Thoracic aorta (tissue), 2 donors: ENCODE measurements at places on chromosomes 5 and 9. TPM values are rescaled to one million over a fixed set of nuclear protein-coding genes. Genes with fewer than 3 reads are reported as not detected.

The NOP16 gene
- 12.6 TPM for total RNA-seq

The CD74 gene
- 1,048 TPM for total RNA-seq

The TRPM3 gene
- total RNA-seq: 5.0 TPM

The PCDHGA4 gene
- 11.4 TPM for total RNA-seq

- no peak overlapping the region for H3K27ac ChIP-seq
- H3K27me3 ChIP-seq: no peaks in the 10 kb centered on the region
- no peaks in the 10 kb centered on the region for H3K36me3 ChIP-seq
- H3K4me3 ChIP-seq: no peak overlapping the region
These were observed 115.2 kb downstream of the GNAQ start for GRCh38 chr9:77916410-77916819.

- no peaks in the 10 kb centered on the region for H3K36me3 ChIP-seq
- peak; percentile 38 for DNase-seq
- H3K4me1 ChIP-seq: peaks cover 23% of the 10 kb centered on the region
- H3K27me3 ChIP-seq: no peaks in the 10 kb centered on the region
- peak overlapping the region; percentile 72 for H3K27ac ChIP-seq
These were observed 198.9 kb downstream of the NXNL2 start for GRCh38 chr9:88733651-88734421.

DNA sequence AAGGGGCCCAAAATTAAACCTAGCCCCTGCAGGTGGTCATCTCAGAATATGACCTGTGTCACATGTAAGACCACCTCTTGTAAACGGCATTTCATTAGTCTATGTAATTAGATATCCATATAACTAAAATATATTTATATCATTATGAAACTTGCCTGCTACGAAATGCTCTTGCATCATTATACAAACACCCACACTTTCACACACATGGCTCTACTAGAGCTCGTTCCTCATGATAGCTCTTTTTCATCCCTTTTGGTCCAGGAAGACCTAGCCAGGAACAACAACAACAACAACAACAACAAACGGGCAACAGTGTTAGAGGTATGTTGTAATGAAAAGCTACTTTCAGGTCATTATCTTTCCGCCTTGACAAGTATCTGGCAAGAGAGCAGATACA lies 58.6 kb downstream of the LHFPL2 start:
- H3K4me1 ChIP-seq: peaks cover 70% of the 10 kb centered on the region
- H3K27me3 ChIP-seq: no peaks in the 10 kb centered on the region
- H3K36me3 ChIP-seq: no peaks in the 10 kb centered on the region
- DNase-seq: no peak
- no peak overlapping the region for H3K27ac ChIP-seq
- no peak overlapping the region for H3K4me3 ChIP-seq

GRCh38 chr9:3006851-3007250 lies 163.0 kb upstream of the PUM3 start:
- no peak overlapping the region for H3K4me3 ChIP-seq
- no peak overlapping the region for H3K27ac ChIP-seq
- no peak for DNase-seq
- no peaks in the 10 kb centered on the region for H3K27me3 ChIP-seq

DNA sequence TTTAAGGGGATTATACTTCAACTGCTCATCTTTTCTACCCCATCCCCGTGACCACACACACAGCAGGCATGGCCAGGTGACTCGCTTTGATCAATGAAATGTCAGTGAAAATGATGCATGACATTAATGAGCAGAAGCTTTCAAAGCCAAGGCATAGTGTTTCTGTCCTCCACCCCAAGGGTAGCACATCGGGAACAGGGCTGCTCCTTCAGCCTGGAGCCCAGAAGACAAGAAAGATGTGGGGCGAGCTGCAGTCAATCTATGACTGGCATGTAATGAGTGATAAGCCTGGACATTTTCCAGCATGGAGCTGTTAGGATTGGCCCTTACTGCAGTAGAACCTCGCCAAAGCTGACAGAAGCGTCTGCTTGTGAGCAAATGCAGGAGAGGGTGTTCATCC lies 122.6 kb upstream of the IRX2 start:
- DNase-seq: no peak
- H3K36me3 ChIP-seq: no peaks in the 10 kb centered on the region
- H3K4me1 ChIP-seq: no peaks in the 10 kb centered on the region
- H3K4me3 ChIP-seq: no peak overlapping the region
- no peaks in the 10 kb centered on the region for H3K27me3 ChIP-seq

DNA sequence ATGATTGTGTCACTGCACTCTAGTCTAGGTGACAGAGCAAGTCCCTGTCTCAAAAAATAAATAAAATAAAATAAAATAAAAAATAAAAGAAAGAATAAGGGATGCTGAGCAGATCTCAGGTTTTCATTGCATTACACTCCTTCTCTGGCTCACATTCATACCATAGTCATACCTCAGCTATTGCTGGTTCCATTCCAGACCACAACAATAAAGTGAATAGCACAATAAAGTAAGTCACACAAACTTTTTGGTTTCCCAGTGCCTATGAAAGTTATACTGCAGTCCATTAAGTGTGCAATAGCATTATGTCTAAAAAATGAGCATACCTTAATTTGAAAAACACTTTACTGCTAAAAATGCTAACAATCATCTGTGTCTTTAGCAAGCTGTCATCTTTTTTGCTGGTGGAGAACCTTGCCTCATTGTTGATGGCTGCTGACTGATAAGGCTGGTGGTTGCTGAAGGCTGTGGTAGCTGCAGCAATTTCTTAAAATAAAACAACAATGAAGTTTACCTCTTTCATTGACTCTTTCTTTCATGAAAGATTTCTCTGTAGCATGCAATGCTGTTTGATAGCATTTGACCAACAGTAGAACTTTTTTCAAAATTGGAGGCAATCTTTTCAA lies 415.7 kb downstream of the ZNF608 start:
- H3K36me3 ChIP-seq: no peaks in the 10 kb centered on the region
- no peak for DNase-seq
- H3K27ac ChIP-seq: no peak overlapping the region
- no peak overlapping the region for H3K4me3 ChIP-seq
- H3K4me1 ChIP-seq: no peaks in the 10 kb centered on the region
